ENCODE measurements at places on chromosomes 7 and 10. TPM values are rescaled to one million over a fixed set of nuclear protein-coding genes. Genes with fewer than 3 reads are reported as not detected.
A peak's percentile ranks its signal among the peaks of the same experiment; 100 is the strongest.

GRCh38 chr7:45196374-45196773 is 38.8 kb downstream of the RAMP3 start:
- DNase-seq = no peak

Gene NPY
- polyA plus RNA-seq = not detected

Gene ALKBH4
- 11.8 TPM for polyA plus RNA-seq

DNA sequence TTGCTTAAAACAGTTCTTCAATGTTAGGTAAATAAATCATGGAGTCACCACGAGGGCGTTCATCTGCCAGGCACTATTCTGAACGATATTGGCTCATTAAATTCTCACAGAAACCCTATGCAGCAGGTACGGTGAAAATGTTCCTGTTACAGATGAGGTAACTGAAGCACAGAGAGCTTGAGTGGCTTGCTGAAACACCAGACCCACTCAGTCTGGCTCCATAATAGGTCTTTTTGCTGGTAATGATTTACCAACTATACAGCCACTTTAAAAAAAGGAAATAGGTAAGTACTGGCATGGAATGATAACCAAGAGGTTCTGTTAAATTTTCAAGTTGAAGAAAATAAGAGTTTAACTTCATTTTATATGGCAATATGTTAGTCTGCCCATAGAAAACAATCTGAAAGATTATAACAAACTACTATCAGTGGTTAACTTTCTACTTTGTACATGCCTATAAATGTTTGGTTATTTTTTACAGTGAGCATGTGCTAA is 1.3 kb upstream of the TM9SF3 start:
- DNase-seq = no peak

DNA sequence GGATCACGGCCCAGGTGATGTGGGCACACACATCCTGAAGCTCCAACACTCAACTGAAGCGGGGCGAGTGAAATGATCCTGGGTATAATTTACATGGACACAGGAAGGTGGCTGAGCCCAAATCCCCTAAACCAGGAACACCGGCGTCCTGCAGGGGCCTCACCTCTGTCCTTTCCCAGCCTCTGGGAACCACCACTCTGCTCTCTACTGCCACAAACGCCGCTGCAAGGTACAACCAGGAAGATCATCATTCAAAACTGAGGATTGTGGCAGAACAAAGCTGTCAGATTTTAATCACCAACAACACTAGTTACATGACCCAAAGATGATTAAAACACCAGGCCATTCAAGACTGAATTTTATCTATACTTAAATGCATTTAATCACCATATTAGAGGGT is 104.0 kb downstream of the DIP2C start:
- DNase-seq = no peak

- DNase-seq = no peak
Measured at GRCh38 chr7:98855610-98856422, 14.0 kb downstream of the TMEM130 start.

DNA sequence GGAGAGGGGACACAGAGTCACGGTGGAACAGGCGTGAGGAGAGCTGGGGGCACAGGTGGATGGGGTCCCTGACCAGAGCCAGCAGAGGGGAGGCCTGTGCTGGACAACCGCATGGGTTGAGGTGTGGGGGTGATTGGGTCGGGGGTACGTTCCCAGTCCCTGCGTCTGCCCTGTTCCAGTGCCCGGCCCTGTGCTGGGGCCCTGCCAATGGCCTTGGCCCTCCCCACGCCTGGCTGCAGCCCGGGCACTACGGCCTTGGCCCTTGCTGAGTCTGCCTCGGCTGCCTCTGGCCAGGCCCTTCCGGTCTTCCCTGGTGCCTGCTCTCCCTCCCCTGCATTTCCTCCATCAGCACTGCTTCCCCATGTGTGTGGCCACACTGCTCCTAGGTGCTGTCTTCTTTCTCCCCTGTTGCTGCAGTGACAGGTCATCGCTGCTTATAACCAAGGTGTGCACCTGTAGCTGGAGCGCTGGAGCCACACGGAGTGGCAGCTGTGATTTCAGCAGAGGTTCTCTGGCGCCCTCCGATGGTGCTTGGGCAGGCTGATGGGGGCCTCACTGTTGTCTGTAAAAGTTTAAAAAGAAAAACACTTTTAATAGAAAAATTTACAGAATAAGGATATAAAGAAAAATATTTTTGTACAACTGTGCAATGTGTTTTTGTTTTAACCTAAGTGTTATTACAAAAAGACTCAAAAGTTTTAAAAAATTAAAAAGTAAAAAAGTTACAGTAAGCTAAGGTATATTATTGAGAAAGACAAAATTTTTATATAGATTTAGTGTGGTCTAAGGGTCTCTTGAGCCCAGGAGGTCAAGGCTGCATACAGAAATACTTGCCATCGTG is 45.2 kb upstream of the BHLHA15 start:
- DNase-seq = no peak

- DNase-seq = no peak
Measured at GRCh38 chr7:127949769-127950222, 81.4 kb downstream of the LRRC4 start.

- no peak for DNase-seq
Measured at GRCh38 chr7:13153266-13153665, 465.8 kb downstream of the ARL4A start.

GRCh38 chr7:40300146-40300670 is 165.4 kb downstream of the SUGCT start:
- peak; percentile 51 for DNase-seq

DNA sequence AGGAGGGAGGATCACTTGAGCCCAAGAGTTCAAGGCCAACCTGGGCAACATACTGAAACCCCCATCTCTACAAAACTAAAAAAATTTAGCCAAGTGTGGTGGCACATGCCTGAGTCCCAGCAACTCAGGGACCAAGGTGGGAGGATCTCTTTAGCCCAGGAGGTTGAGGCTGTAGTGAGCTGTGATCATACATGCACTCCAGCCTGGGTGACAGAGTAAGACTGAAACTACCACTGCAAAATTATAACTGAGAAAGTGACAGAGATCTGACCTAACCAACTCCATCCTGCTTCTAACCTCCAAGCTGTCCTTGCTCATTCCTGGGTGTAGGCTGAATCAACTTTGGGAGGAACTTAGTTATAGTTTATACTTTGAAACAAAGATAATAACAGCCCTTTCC is 59.4 kb downstream of the HTR7 start:
- DNase-seq = no peak

Gene SHTN1
- 8.1 TPM for polyA plus RNA-seq

DNA sequence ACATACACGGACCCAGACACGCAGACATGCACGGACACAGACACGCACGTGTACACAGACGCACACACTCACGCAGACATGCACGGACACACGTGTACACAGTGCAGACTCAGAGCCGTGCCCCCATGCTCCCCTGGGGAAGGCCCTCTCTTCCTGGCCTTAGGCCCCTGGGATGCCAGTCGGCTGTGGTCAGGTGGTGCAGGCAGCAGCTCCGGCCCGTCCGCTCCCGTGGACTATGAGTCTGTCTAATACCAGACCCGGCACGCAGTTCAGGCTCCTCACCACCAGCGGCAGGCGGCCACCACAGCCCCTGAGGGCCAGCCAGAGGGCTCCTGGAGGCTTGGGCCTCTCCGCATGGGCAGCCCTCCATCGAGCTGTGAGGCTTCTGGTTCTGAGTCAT is 52.0 kb upstream of the NKX6-2 start:
- DNase-seq = no peak

- peak; percentile 17 for DNase-seq
Measured at GRCh38 chr7:26321435-26321834, 29.8 kb downstream of the SNX10 start.

- DNase-seq = no peak
Measured at GRCh38 chr10:29765330-29765729, 130.6 kb upstream of the SVIL start.

- DNase-seq = no peak
Measured at GRCh38 chr10:42743697-42744096, 38.9 kb upstream of the BMS1 start.

DNA sequence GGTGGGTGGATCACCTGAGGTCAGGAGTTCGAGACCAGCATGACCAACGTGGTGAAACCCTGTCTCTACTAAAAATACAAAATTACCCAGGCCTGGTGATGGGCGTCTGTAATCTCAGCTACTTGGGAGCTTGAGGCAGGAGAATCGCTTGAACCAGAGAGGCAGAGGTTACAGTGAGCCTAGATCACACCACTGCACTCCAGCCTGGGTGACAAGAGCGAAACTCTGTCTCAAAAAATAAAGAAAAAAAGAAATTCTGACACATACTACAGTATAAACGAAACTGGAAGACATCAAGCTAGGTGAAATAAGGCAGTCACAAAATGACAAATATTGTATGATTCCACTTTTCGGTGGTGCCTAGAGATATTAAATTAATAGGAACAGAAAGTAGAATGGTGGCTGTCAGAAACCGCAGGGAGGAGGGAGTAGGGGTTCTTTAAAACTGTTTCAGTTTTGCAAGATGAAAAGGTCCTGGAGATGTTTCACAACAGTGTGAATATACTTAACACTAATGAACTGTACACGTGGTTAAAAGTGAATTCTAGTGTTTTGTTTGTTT is 23.2 kb downstream of the PILRA start:
- no peak for DNase-seq

DNA sequence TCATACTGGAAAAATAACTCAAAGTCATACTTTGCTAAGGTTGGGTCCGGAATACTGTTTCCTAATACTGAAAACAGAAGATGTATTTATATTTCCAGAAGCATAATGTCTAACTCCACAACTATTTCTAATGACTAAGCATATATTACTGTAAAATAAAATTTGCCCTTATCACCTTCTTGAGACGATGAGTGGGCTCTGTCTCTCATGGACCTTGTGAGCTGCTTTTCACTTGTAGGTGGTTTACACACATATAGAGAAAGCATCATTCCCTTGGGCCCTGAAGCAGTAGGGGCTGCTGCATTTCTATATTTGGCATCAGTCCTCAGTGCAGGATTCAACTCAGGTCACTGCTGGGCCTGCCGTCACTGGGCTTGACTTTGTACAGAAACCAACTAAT is 10.7 kb upstream of the FAM13C start:
- no peak for DNase-seq

DNA sequence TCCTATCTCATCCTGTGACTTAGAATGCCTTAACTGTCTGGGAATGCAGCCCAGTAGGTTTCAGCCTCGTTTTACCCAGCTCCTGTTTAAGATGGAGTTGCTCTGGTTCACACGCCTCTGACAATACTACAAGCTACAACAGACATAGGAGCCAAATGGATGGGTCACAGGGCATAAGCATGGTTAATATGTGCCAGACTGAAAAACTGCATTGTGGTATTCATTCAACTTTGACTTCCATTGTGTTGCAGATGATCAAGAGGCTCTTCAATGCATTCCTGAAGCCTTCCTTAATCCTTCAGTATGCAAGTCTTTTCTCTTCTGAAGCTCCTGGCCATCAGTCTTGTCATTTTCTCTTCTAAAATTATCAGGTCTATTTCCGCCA is 20.3 kb upstream of the RNF32 start:
- no peak for DNase-seq

- peak; percentile 13 for DNase-seq
Measured at GRCh38 chr10:31426401-31426800, 107.4 kb downstream of the ZEB1 start.

DNA sequence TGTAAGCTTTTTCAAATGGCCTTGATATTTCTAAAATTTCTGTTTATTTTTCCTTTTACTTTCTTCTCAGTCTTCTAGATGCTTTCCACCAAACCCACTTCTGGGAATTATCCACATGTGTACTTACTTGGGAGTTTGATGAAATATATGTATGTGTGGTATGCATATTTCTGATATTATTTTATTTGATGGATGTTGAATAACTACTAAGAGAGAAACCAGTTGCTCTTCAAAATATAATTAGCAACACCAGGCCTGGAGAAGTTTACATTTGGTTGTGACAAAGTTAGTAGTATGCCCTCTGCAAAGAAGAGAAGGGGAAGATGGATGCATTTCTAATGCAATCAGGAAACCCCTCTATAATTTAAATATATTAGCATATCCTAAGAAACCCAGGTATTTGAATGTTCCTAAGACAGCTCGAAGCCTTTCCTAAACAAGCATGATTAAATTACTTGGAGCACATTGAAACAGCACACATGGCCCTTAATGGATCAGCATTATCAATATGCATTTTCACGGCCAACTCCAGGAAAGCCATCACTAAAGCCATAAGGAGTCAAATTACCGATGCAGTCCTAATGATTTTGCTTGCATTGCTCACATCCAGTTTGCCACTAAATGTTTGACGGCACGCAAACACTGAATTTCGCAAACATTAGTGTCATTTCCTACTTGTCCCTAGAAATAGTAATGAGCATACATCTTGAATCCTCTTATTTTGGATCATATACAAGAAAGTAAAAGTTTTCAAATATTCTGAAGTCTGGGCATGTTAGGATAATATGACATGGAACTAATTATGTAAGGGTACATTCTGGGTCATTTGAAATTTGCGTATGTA is 393.8 kb downstream of the EXOC4 start:
- no peak for DNase-seq

DNA sequence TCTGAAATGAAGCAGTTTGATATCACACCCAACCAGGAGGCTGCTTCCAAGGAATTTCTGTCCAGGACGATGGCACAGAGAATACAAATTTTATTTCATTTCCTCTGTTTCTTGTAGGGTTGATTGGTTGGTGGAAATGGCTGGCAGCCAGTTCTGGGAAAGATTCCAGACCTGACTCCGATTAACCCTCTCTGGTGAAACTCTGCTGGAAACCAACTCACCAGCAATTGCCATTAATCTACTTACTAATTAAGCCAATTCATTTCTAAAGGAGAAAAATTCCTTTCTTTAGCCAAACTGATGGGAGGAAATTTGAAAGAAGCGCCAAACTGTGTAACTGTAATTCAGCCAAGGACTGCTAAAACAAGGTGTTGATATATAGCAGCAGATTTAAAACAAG is 10.7 kb downstream of the PTF1A start:
- DNase-seq = no peak

DNA sequence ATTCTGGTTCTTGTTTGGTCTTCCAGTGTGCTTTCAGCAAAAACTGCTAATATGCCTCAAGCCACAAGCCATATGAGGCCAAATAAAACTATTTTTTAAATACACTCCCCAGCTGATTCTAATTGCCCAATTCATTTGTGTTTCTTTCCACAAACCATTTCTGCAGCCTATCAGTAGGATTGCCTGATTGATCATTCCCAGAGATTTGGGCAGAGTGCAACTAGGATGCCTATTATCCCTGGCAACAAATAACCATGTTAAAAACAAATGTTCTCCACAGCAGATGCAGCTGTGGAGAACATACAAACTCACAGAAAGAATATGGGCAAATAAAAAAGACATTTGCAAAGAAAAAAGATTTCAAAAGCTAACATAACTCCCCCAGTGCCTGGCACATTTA is 76.9 kb upstream of the CAV2 start:
- no peak for DNase-seq

DNA sequence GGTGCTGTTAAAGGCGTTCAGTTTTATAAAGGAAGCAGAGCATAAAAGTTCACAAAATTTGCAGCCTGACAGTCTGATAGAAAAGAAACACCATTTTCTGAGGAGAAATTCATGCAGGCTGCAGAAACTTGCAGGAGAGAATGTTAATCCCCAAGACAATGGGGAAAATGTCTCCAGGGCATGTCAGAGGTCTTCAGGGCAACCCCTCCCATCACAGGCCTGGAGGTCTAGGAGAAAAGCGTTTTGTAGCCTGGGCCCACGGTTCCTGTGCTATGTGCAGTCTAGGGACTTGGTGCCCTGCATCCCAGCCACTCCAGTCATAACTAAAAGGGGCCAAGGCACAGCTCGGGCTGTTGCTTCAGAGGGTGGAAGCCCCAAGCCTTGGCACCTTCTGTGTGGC is 68.4 kb upstream of the GJD4 start:
- DNase-seq = no peak

Gene LRRN3
- not detected for polyA plus RNA-seq

GRCh38 chr7:28957064-28957750 is 923 bp downstream of the TRIL start:
- peak; percentile 34 for DNase-seq

Data from foreskin keratinocyte (primary cell).